HS-5 (cell line): ENCODE measurements at places on chromosomes 13 and 19.

- no peak for DNase-seq
Observed at GRCh38 chr19:30118760-30119159, 176.7 kb downstream of the URI1 start.

DNA sequence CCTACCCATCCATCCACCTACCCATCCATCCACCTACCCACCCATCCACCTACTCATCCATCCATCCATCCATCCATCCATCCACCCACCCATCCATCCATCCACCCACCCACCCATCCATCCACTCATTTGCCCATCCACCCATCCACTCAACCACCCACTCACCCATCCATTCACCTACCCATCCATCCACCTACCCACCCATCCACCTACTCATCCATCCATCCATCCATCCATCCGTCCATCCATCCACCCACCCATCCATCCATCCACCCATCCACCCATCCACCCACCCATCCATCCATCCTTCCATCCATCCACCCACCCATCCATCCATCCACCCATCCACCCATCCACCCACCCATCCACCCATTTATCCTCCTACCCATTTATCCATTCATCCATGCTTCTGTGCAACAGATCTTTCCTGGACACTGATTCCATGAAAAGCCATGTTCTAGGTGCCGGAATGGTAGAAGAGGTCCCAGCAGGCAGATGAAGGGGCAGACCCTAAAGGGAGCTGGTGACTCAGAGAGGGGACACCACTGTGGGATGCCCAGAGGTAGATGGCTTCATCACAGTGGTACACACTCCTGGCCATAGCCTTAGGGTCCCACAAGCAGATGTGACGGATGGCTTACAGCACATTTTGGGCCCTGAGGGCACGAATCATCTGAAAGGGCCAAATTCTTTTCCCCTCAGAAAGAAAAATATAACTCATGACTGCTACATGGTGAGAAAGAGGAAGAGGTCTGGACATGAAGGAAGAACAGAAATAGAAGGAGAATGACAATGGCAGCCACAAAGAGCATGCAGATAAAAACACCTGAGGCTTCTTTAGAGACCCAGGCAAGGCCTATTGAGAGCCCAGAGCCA lies 76.0 kb downstream of the KCTD15 start:
- DNase-seq = no peak

DNA sequence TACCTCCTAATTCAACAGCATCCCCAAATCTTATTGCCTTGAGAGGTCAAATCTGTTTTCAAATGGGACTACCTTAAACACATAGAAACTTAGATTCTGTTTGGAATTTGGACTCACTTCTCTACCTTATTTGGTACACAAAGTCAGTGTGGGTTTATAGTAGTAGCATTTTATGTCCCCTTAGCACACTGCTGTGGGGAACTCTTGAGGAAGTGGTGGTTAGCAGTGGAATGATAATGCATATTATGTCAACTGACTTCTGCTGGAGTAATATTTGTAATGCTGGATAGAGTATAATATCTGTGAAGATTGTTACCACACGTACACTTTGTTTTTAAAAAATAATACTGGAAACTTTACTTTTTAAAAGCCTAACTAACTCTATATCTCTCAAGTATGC lies 386.3 kb downstream of the NDFIP2 start:
- DNase-seq = no peak

GRCh38 chr13:30299786-30300185 lies 7.6 kb downstream of the KATNAL1 start:
- DNase-seq = no peak

DNA sequence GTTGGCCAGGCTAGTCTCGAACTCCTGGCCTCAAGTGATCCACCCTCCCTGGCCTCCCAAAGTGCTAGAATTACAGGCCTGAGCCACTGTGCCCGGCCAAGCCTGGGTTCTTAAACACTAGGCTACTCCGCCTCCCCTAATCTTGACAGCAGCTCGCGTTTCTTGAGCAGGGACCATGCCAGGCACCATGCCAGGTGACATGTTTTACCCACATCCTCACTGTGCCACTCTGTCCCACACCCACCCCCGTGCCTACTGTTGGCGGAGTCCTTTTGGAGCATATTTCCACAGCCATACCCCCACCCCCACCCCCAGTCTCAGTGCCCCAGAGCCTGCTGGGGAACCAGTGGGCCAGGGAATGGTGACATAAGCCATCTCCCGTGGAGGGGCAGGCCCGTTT lies 98.8 kb downstream of the DPF1 start:
- DNase-seq = no peak

DNA sequence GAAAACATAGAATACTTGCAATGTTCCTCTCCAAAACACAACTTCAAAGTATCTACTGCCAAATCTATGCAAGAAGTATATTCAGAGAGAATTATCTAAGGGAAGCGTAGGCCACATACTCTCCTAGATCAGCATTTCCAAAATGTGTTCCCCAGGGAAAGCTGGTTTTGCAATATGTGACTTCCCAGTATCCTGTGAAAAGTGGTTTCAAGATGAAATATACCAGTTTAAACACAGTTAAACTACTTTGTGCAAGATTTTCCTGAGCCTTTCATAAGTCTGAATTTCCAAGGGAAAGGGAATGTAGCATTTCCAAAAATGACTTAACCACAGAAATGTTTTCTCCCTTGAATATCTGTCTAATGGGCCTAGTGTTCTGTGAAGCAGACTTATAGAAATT lies 7.6 kb downstream of the STARD13 start:
- no peak for DNase-seq

DNA sequence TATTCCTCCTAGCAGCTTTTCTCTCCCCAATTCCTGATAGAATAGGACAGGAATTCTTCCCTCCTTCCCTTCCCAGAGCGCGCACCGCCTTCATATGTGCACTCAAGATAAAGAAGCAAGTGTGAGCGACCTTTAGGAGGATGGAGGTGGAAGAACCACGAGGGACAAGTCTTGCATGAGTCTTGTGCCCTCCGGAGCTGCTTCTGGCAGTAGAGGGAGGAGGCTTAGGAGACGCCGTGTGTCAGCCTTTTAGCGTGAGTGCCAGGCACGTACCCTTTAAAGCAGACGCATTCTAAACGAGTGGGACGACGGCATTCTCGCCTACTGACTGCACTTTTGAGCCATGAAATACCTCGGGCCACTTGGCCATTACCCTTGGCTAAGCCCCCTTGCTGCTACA lies 95.4 kb upstream of the RAP2A start:
- no peak for DNase-seq

DNA sequence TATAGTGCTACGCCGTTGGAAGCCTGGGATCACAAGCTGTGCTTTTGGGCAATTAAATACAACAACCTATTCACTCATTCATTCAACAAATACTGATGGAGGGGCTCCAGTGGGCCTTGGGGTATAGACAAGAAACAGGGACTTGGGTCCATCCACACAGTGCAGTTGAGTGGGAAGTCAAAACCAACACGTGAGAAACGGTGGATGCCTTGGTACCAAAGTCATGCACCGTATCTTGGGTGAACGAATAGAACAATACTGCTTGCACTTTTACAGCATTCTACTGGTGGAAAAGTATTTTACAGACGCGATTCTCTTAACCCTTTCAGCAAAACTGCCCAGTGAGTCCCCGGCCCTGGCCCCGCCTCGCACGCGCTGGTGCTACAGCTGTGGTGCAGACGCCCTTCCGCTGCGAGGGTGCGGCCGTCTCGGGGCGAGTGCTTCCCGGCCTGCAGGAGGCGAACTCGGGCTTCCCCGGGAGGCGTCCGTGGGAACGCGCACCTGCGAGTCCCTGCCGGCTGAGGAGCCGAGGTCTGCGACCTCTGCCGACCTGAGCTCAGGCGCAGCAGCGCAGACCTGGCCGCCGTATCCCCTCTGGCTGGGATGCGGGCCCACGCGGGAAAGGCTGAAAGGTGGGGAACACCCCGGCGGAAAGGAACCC lies 8.3 kb downstream of the TNFRSF19 start:
- no peak for DNase-seq

DNA sequence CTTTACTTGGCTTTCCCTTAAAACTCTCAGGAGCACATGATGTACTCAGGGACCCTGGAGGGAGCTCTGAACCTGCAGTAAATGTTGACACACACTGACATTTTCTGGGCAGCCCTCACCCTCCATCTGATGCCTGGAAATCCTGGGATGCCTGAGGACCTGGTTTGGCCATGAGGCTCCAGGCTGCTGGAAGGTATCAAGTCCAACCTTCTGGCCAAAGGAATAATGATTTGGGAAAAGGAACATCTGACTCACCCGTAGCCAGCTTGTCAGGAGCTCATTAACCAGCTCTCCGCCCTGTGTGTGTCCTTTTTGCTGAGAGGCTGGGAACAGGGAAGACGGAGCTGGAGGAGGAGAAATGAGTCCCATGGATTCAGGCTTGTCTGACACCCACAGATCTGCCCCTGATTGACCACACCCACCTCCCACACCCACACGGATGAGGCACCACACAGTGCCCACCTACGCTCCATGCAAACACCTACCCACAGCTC lies 10.3 kb downstream of the ZNF558 start:
- DNase-seq = no peak

DNA sequence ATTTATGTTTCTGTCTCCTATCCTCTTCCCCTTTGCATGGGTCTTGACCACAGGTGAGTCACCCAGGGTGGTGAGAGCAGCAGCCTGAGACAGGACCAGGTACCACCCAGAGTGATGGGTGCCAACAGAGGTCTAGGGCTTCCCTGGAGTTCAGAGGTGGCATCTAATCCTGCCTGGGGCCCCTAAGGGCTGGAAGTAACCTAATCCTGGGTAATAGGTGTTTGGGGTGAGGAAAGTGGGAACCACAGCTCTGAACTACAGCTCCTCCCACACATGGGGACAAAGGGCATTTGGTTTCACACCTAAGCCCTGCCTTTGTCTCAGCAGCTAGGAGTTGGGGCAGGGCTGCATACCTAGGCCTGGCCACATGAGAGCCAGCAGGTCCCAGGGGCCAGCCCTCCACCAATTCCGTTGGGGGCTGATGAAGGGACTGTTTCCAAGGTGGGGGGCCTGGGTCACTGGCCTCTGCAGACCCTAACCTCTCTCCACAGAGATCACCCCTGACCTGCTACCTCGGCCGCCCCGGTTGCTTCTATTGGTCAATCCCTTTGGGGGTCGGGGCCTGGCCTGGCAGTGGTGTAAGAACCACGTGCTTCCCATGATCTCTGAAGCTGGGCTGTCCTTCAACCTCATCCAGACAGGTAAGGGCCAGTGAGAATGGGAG lies 8.0 kb downstream of the SPHK2 start:
- no peak for DNase-seq

- no peak for DNase-seq
Observed at GRCh38 chr19:55439052-55439451, 4.0 kb downstream of the SHISA7 start.

GRCh38 chr13:84029396-84029795 lies 147.1 kb upstream of the SLITRK1 start:
- no peak for DNase-seq

- DNase-seq = no peak
Observed at GRCh38 chr19:16834747-16835146, 5.5 kb downstream of the SIN3B start.

DNA sequence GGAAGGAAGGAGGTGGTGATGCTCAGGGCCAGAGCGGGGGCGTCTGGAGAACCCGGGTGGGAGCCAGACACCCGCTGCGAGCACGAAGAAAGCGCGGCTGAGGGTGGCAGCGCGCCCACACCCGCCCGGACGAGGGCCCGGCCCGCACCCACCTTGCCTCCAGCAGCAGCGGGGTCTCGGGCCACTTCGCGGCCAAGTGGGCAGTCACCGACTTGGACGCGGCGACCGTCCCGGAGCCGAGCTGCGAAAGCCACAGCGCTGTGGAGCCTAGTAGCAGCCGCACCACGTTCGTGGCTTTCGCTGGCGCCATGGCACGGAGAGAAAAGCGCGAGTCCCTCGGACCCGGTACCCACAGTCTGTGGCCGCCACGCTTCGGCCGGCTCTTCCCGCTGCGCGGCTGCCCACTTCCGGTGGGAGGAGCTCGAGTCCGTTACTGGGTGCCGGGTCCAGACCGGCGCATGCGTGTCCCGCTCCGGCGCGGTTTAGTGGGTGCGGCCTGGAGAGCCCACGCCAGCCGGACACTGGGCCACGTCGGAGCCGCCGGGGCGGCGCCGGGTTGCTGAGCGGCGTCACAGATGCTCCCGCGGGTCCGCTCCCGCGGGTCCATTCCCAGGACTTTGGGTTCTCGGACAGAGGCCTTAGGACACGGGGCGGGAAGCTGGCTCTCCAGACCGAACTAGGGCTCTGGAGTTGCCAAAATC lies at the start of gene UGGT2:
TSS of gene UGGT2 (minus strand) at position 399 of the 701 bp plus-strand sequence. CDS start at position 310, 89 bp downstream.
- peak; percentile 37 for DNase-seq

DNA sequence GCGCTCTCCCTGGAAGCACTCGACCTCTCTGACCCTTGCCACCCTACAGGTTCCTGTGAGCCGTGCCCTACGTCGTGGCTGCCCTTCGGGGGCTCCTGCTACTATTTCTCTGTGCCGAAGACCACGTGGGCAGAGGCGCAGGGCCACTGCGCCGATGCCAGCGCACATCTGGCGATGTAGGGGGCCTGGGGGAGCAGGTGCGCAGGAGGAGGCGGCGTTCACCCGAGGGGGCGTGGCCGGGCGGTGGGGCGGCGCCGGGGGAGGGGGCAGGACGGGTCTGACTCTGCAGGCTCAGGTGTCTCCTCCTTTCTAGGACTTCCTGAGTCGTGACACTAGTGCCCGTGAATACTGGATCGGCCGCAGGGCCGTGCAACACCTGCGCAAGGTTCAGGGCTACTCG lies 26.4 kb downstream of the CLEC4M start:
- DNase-seq = no peak

DNA sequence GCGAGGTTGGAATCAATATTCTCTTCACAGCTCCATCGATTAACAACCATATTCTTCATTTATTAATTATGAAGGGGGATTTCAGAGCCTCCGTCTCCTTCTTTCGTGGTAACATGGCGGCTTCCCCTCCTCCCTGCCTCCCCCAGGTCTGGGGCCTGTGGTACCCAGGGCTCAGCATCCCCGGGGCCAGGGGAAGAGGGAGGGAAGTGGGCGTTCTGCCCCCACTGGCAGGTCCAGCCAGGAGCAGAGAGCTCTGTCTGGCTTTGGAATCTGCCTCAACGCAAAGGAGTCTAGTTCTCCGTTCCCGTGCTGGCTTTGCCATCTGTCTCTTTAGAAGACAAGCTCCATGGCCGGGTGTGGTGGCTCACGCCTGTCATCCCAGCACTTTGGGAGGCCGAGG lies 37.8 kb upstream of the ONECUT3 start:
- DNase-seq = no peak

- no peak for DNase-seq
Observed at GRCh38 chr19:31641591-31641990, 292.4 kb upstream of the TSHZ3 start.

- DNase-seq = no peak
Observed at GRCh38 chr13:79786176-79786575, 305.2 kb downstream of the NDFIP2 start.
